ENCODE measurements at places on chromosomes 1 and 21.
A peak's percentile ranks its signal among the peaks of the same experiment; 100 is the strongest.

GRCh38 chr1:10753299-10753698, 43.1 kb downstream of the CASZ1 start:
- no peak for DNase-seq

DNA sequence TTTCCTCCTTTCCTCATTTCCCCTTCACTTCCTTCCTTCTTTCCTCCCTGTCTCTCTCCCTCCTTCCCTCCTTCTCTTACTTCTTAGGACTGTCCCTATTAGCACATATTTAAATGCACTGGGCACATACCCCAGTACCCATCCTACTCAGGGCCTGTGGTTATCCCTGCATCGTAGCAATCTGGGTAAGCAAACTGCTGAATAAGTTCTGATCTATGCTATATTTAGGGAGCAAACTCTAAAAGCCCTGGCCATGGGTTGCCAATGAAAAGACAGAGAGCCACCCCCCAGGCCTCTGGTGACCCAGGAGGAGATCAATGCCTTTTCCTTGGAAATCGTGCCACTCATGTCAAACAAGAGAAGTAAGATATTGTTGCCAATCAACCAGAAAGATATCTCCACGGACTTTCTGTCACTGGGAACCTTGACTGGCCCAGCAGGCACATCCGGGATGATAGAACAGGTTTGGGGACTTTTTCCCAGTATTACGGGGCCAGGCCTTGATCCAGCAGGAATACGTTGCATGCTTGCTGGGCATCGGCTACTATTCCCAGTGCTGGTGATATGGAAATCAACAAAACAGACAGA, 5.4 kb downstream of the FAM3B start:
- DNase-seq = no peak

GRCh38 chr1:42332877-42333276, 2.2 kb downstream of the FOXJ3 start:
- DNase-seq = no peak

- DNase-seq = no peak
Measured at GRCh38 chr1:76090283-76091203, 16.0 kb downstream of the ST6GALNAC3 start.

DNA sequence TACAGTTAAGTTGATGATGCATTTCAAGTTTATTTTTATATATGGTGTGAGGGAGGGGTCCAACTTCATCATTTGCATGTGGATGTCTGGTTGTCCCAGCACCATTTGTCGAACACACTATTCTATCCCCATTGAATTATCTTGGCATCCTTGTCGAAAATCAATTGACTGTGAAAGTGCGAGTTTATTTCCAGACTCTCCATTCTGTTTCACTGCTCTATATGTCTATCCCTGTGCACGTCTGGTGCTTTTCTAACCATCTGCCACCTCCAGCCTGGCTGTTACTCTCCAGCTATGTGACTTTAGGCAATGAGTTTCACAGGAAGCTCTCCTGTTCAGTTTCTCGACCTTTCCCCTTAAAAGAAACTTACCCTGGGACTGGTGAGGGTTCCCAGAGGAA, 137.1 kb upstream of the KLHDC7A start:
- no peak for DNase-seq

DNA sequence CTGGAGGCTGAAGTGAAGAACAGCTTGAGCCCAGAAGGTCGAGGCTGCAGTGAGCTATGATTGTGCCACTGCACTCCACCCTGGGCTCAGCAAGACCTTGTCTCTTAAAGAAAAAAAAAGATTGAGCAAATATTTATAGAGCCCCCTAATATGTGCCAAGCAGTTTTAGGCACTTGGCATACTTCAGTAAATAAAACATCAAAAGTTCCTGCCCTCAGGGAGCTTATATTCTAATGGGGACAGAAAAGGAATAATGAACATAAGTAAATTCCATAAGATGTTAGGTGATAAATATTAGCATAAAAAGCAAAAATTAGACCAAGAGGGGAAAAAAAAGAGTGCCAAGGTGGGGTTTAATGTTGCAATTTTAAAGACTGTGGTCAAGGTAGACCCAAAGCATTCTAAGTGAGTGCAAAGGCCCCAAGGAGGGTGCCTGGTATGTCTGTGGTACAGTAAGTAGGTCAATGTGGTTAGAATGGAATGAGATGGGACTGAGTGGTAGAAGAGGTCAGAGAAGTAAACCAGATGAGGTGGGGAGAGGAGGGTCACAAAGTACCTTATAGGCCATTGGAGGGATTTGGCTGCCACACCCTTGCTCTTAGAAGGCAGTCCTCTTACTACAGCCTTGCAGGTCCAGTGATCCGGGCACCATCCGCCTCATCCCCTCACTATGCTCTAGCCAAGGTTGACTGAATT, 2.2 kb upstream of the TOE1 start:
- no peak for DNase-seq

GRCh38 chr1:216034506-216034905, 388.7 kb downstream of the USH2A start:
- no peak for DNase-seq

DNA sequence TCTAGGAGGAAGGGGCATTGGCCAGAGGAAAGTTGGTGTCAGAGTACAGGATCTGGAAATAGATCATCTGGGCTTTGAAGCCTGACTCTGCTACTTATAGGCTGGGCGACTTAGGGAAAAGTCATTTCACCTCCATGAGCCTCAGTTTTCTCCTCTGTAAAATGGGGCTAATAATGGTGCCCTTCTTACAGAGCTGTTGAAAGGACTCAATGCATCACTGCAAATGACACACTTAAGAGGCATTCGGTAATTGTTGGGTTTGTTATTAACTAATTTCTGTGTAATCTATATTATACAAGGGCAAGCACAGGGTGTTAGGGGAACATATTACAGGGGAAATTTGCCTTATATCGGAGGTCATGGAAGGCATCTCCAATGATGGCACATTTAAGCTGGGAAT, 96.1 kb downstream of the KAZN start:
- no peak for DNase-seq

DNA sequence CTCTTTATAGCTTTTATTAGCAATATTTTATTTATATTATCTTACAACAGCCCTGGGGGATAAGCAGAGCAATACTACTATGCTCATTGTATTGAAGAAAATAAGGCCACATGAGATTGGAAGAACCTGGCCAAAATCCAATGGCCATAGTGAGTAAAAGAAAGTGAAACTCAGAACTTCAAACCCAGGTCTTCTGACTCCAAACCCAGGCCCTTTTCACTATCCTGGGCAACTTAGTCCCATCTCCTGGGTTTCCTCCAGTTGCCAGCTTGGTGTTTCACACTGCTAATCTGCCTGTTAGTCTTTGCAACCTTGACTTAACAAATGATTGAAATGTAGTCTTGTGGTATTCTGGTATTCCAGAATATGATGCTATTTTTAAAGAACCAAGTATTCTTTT, 22.4 kb upstream of the EXO1 start:
- DNase-seq = no peak

GRCh38 chr1:25360596-25361581, 22.8 kb downstream of the TMEM50A start:
- no peak for DNase-seq

DNA sequence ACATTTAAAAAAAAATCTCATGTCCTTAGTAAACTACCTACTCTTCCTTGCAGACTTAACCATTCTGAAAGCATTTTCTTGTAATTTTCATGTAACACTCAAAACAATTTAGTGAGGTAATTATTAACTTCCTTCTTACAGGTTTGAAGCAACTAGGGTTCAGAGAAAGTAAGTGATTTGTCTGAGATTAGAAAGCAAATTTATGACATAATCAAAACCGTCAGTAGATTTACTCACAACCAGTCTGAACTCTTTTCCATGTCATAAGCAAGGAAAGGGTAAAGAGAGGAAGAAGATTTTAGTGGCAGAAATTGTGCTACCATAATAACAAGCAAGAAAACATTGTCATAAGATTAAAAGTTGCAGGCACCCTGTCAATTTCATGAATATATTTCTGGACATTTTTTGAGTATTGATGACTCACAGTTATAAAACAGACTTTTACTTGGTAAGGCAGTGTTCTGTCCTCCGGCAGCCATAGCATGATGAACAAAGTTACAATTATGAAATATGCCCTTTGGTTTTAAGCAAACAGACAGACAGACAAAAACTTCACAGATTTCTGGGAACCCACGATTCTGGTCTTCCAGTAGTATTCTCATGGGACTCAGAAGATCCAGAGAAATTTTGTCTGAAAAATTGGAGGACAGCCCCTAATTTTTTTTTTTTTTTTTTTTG, 707.2 kb downstream of the RWDD3 start:
- no peak for DNase-seq

GRCh38 chr1:30589083-30589482, 134.3 kb downstream of the MATN1 start:
- no peak for DNase-seq

- no peak for DNase-seq
Measured at GRCh38 chr1:172378109-172378760, 42.2 kb upstream of the C1orf105 start.

GRCh38 chr1:183694755-183695154, 41.6 kb upstream of the APOBEC4 start:
- no peak for DNase-seq

DNA sequence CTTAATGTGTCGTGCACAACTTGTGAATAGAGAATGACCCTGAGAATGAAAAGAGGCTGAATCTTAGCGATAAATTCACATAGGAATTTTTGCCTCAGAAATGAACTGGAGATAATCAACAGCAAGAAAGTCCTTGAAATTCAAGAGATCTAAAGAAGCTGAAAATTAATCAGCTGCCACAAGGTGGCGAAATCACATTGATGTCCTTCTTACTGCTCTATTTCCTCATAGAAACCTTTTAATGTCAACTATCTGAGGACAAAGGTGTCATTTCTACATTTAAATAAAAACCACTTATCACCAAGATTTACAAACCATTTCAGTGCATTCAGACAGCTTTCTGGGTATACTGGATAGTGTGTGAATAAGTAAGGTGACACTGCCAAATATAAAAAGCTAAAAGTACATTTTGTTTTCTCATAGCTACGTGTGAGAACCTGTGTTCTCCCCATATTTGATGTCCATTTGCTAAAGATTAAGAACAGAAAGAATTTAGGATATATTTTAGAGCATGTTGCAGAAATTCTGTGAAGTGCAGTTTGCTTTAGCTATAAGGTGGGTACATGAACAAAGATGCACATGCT, 485.3 kb upstream of the PTBP2 start:
- DNase-seq = peak; percentile 1

DNA sequence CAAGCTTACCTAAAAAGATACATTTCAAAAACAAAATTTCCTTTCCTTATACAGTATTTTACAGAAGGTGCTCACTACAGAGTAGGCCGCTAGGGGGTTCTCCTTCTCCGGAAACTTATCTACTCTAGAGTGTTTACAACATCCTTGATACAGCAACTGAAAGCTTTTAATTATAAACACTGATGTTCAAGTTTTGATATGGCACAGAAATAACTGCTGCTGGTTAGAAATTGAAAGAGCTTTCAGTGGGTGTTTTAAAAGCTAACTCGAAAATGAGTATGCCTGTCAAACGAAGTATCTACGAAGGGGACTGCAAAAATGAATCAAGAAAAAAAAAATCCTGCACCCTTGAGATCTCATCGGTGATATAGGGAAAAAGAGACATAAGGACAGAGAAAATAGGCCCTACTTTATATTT, 1.0 kb downstream of the YOD1 start:
- DNase-seq = no peak
